ENCODE measurements at places on chromosomes 7 and 10. TPM values are rescaled to one million over a fixed set of nuclear protein-coding genes. Genes with fewer than 3 reads are reported as not detected.

FKBP6 gene
- total RNA-seq, result not detected

OR2A5 gene
- not detected for total RNA-seq

ETV1 gene
- total RNA-seq, result 0.07 TPM

GTF2I gene
- 125 TPM for total RNA-seq

VAX1 gene
- not detected for total RNA-seq

PANK1 gene
- 0.49 TPM for total RNA-seq

CHN2 gene
- 1.7 TPM for total RNA-seq

CDHR1 gene
- total RNA-seq, result 0.25 TPM

KRIT1 gene
- 47.4 TPM for total RNA-seq

TAS2R41 gene
- total RNA-seq, result 0.59 TPM

INMT gene
- total RNA-seq, result not detected

RNLS gene
- 1.6 TPM for total RNA-seq

ANXA8L1 gene
- not detected for total RNA-seq

VWDE gene
- total RNA-seq, result 0.86 TPM

IRF5 gene
- total RNA-seq, result 13.5 TPM

TDRD1 gene
- total RNA-seq, result not detected

MLXIPL gene
- total RNA-seq, result not detected

VPS37D gene
- 0.64 TPM for total RNA-seq

UPK3B gene
- total RNA-seq, result 8.4 TPM

PCDH15 gene
- total RNA-seq, result not detected

ARHGAP22 gene
- 0.42 TPM for total RNA-seq

CCDC172 gene
- total RNA-seq, result not detected

CDC123 gene
- 50.3 TPM for total RNA-seq

TCERG1L gene
- total RNA-seq, result not detected

EPO gene
- not detected for total RNA-seq

GPR85 gene
- total RNA-seq, result not detected

GLRX3 gene
- 41.4 TPM for total RNA-seq

HHEX gene
- total RNA-seq, result 1.2 TPM

LIPM gene
- total RNA-seq, result not detected

TRAPPC14 gene
- 54.6 TPM for total RNA-seq

CPN1 gene
- total RNA-seq, result not detected

MYOF gene
- 1.0 TPM for total RNA-seq

STEAP1B gene
- not detected for total RNA-seq

SFTPD gene
- not detected for total RNA-seq

AOAH gene
- total RNA-seq, result 5.7 TPM

HOXA7 gene
- not detected for total RNA-seq

TAS2R3 gene
- total RNA-seq, result 0.59 TPM

ANKRD7 gene
- not detected for total RNA-seq

CALML5 gene
- not detected for total RNA-seq

PAX4 gene
- total RNA-seq, result not detected

ZNF786 gene
- total RNA-seq, result 6.3 TPM

NEUROG3 gene
- total RNA-seq, result not detected

ANKRD30A gene
- not detected for total RNA-seq

ADRB1 gene
- 0.17 TPM for total RNA-seq

PLPP4 gene
- total RNA-seq, result not detected

C7orf33 gene
- total RNA-seq, result not detected

POM121C gene
- total RNA-seq, result 91.3 TPM

BAIAP2L1 gene
- 0.86 TPM for total RNA-seq

ADARB2 gene
- total RNA-seq, result 2.9 TPM

AKR1D1 gene
- not detected for total RNA-seq

CLRN3 gene
- total RNA-seq, result not detected

NUTM2E gene
- total RNA-seq, result not detected

GNGT1 gene
- not detected for total RNA-seq

DNAJC1 gene
- total RNA-seq, result 23.2 TPM

MYL10 gene
- not detected for total RNA-seq

FAM131B gene
- total RNA-seq, result 0.27 TPM

RARRES2 gene
- total RNA-seq, result not detected

TBX20 gene
- total RNA-seq, result 1.5 TPM
